Vagina (tissue), 2 donors: ENCODE measurements at places on chromosomes 3 and 15.
A peak's percentile ranks its signal among the peaks of the same experiment; 100 is the strongest.

GRCh38 chr3:195003893-195004289, 267.1 kb downstream of the XXYLT1 start:
- DNase-seq, result peak; percentile 81

DNA sequence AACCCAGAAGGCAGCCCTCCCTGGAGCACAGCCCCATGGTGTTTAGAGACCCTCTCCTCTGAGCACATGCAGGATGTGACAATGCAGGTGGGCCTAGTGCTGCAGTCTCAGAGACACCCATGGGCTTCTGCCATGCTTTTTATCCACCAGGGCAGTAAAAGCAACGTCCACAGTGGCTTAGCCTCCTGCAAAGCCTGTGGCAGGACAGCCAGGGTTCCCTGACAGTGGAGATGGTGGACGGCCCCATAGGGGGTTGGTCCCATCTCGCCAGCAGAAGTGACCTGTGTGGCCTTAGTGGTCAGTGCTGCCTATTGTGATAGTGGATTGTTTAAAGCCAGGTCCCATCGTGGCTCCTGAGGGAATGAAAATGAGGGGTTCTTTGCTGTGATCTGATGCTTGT, 46.6 kb downstream of the APBA2 start:
- DNase-seq, result no peak

DNA sequence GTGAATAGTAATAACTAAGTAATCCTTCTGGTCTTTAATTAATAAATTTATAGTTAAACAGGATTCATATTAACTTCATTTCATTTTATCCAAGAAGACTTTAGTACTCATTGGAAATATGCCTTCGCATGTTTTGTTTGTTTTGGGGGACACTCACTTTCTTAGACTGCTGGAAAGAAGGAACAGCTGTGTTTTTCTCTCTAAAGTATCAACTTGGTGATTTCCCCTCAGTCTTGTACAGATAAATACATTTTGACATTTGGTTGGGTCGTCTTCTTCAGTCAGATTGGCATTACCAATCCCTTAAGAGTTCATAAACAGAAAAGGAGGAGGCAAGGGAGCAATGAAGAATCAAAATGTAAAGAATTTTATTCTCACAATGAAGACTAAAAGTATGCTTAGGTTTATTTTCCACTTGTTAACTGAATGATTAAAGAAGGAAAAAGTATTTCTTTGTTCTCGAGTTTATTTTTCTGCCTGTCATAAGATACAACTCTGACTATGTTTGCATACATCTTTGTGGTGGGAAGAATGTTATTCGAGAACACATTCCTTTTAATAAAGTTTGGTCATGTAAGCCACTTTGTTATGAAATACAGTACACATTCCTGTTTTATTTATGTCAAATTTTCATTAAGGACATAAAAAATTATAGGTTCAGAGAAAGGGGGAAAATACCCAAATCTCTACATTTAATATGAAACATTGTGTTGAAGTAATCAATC, 140.2 kb downstream of the GMNC start:
- no peak for DNase-seq

GRCh38 chr3:58237941-58238681, 519 bp downstream of the ABHD6 start:
- no peak for DNase-seq

DNA sequence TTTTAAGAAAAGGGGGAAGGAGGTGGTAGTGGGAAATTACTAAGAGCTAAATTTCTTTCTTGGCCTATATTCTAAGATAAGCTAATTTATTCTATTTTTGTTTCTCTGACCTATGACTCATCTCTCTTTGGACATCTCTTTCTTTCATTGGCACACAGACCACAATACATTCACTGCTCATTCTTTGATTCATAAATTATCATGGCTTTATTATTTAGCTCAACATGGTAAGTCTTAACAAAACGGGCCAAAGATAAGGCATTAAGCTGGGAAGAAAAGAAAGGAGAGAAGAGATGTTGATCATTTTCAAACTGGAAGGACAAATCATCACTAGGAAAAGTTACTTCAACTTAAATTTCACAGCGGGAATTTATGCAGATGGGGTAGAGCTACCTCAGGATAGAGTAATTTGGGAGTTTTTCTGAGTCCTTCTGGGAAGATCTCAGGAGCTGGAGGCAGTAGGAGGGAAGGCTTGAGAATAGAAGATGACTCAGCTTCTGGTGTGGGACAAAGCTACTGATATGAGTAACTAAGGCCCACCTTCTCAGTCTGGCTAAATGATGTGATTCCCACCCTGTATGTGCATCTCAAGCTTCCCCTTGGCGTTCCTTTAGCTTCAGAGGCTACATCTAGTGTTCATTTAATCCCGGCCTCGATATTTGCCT, 7.5 kb upstream of the ALCAM start:
- DNase-seq, result no peak

- DNase-seq, result no peak
These were observed 51.5 kb downstream of the ITGA11 start for GRCh38 chr15:68380456-68380855.

DNA sequence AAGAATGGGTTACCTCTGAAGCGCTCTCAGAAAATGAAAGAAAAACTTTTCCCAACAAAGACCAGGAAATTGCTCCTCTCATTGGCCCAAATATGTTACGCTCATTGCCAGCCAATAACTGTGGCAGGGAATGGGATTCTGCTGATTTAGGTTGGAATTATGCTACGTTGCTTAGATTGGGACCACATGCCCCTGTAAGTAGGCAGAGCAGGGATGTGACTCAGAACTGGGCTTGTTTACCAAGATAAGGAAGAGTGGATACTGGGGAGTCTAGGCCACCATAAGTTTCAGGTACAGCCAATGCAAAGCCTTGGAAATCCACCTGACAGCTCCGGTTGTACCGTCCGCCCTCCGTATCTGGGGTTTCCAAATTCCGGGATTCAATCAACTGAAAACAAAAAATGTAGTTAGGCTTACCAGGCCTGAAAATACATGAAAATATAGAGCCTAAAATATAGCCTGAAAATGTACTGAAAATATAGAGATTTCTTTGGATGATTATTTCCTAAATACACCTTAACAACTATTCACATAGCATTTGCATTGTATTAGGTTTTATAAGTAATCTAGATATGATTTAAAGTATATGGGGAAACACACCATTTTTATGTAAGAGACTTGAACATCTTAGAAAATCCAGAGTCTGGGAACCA, 1.5 kb upstream of the TCF12 start:
- no peak for DNase-seq

DNA sequence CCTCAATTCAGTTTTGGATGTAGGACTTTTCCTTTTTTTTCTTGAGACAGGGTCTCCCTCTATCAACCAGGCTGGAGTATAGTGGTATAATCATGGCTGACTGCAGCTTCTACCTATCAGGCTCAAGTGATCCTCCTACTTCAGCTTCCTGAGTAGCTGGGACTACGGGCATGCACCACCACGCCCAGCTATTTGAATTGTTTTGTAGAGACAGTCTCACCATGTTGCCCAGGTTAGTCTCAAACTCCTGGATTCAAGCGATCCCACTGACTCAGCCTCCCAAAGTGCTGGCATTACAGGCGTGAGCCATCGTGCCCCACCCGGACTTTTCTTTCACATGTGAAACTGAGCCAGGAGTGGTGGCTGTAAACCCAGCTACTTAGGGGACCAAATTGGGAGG, 3.5 kb downstream of the RNU5B-1 start:
- no peak for DNase-seq

GRCh38 chr3:134601539-134602439, 49.0 kb downstream of the KY start:
- no peak for DNase-seq

- no peak for DNase-seq
These were observed 18.4 kb upstream of the PIGZ start for GRCh38 chr3:196987022-196987421.

- DNase-seq, result peak; percentile 55
These were observed 197.1 kb downstream of the UACA start for GRCh38 chr15:70566047-70566835.

DNA sequence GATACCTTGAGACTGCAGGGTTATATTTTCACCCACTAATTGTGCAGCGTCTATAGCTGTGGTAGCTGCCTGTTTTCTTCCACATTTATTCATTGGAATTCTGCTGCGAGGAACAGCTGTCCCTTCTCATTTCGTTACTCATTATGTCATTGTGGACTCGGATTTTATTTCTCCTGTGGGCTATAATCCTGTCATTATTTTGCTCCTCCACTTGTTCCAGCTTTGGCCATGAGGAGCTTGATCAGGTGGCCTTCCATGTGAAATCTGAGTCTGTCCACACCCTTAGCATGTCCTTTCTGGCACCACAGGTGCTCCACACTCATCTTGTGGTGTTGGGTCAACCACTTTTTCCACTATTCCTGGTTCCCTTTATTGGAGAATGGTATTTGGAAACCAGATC, 14.8 kb downstream of the LYSMD4 start:
- peak; percentile 56 for DNase-seq
